ENCODE measurements at places on chromosomes 6 and 20.

- DNase-seq: no peak
Measured at GRCh38 chr6:75233092-75233615, 10.4 kb downstream of the COX7A2 start.

GRCh38 chr20:7113577-7114466 is 346.3 kb downstream of the BMP2 start:
- DNase-seq: no peak

DNA sequence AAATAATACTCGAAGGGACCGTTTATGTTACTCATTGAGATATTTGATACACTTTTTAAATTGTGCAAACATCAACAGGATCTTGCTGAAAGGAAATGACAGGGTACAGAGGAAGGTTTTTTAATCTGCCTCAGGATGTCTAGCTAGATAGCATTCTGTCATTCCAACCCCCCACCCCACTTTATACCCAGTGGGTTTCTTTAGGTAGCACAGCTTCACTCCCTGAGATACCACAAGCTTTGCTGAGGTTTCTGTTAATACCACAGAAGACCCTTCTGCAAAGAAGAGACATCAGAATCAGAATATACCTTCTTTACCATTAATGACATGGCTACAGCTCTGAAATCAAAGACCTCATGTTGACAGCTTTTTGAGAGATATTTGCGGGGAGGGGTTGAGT is 1.3 kb downstream of the PHACTR2 start:
- no peak for DNase-seq

DNA sequence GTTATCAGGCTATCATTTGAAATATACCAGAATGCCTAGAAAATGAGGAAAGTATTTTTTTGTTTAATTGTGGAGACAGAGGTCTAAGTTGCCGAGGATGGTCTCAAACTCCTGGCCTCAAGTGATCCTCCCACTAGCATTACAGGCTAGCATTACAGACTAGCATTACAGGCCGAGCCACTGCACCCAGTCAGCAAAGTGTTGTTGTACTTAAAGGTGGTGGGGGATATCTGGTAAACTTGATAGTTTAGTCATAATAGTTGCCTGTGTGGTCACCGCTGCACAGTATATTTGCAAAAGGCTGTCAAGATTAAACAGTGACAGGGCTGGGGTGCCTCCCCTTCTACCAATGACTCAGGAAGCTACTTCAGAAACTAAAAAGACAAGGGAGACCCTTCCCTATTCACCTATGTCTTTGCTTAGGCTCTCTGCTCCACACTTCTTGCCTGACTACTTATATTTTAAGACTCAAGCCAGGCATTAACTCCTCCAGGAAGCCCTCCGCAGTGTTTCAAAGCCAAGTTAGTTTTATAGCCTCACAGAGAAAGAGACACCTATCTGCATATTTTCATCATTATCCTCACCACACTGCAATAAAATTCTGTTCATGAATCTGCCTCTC is 3.1 kb upstream of the AKIRIN2 start:
- DNase-seq: peak; percentile 63

DNA sequence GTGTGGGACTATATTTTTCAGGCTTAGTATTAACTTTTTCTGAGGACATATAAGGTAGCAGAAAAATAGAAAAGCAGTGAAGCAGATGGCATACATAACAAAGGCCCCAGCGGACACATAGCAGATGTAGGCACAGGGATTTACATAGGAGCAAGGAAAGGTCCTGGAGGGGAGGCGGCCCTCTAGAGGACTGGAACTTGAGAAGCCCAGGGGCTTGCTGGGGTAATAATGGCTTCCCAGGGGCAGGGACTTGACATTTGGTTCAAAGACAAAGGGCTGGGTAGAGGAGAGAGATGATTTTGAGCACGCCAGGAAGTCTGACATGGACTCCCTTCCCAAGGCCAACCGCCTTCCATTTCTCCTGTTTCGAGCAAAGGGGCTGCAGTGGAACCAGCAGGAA is 31.7 kb upstream of the OSTM1 start:
- DNase-seq: no peak

GRCh38 chr6:113978084-113978675 is 7.2 kb upstream of the HDAC2 start:
- no peak for DNase-seq

- no peak for DNase-seq
Measured at GRCh38 chr20:22984606-22985005, 50.5 kb upstream of the SSTR4 start.

DNA sequence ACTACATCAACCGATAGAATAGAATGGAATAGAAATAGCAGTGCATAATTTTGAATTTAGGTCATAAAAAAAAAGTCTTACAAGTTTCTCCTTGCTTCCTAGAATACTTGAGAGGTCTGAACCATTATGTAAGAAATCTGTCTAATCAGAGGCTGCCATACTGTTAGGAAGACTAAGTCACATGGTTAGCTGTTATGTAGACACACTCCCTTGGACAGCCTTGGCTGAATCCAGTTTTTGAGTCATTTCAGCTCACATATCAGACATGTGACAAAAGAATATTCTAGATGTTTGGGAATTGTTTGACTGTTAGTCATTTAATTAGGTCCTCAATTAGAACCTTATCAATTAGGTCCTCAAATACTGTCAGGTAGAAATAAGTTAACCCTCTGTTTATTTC is 1601.4 kb downstream of the GRIK2 start:
- no peak for DNase-seq

GRCh38 chr6:55388211-55388610 is 60.9 kb downstream of the GFRAL start:
- no peak for DNase-seq

DNA sequence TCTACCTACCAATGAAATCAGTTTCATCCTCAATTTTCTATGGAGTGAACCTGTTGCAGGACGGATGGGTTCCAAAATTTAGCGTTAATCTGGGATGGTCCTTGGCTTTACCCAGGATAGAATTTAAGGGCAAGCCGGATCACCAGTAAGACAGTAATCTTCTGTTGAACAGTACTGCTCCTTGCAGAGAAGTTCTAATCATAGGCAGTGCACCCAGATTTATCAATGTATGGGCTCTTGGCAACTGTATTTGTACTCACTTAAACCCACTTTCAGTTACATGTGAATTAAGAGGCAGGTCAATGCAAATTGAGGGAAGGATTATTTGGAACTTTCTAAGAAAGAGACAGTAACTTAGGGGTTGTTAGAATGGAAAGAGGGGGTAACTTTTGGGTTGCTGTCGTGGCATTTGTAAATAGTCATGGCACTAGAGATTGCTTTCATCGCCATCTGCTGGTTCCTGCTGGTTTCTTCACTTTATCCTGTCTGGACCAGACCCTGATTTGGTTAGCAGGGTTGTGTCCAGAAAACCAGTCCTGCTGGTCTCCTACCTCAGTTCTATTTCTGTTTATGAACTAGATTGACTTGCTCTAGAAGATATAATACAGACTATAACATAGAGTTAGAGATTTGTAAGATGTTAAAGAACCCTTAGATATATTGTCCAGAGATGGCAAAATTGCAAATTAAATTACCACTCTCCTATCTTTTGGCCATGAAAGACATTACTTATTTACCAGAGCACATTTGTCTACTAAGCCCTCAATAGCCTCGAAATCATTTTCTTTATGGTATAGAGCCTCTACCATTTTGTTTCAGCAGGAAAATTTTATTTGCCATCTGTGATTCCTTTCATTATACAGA is 646.3 kb downstream of the UTRN start:
- DNase-seq: peak; percentile 47

DNA sequence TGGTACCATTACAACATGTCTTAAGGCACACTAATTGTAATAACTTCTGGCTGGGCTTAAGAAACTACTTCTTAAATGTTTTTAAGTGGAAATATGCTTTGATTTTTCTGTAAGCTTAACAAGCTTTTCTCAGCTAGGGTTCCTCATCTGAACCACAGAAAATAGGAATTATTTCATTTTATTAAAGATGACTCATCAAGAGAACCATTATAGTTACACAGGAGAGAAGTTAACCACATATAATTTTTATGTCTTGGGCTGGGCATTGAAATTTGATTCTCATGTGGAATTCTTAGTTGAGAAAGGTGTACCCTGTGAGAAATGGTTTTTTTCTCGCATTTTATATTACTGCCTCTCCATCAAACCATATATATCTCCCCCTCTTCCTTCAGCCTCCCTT is 75.1 kb downstream of the QKI start:
- DNase-seq: no peak

DNA sequence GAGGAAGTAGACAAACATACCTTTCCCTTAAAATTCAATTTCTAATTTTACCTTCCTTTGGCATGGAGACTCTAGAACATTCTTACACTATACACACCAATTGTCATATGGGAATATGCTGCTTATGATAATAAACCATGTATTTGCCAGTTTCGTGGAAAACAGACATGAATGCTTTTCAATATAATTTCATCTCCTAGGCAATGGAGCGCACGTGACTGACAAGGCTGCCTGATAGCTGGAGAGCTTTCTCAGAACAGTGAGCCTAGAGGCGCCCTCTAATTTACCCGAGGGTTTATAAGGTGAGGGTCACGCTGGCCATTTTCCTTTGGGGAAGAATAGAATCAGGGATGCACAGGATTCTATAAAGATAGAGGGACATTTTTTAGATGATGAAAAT is 56.5 kb downstream of the PRR18 start:
- DNase-seq: no peak

DNA sequence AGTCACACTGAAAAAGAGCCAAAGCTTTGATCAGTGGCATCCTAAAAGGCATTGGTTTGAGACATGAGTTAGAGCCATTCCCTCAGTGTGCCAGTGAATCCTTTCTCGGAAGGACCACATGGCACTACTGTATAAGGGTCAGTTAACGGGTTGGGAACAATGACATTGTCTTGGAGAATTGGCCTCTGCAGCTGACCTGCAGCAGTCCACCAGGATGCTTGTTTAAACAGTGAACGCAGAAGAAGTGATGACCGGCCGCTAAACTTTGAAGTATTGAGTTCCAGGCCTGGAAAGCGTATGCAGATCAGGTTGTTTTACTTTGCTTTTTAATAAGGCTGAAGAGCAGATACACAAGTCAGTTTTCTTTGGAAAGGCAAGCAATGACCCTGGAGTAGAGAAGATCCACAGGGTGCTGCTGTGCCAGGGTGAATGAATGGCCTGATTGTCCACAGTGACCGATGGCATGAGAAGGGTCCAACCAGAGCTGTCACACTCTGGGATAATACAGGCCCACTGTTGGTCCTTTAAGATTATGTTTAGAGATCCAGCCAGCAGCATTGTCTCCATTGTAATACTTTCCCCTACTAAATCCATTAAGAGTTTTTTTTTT is 57.8 kb downstream of the GMPR start:
- no peak for DNase-seq

DNA sequence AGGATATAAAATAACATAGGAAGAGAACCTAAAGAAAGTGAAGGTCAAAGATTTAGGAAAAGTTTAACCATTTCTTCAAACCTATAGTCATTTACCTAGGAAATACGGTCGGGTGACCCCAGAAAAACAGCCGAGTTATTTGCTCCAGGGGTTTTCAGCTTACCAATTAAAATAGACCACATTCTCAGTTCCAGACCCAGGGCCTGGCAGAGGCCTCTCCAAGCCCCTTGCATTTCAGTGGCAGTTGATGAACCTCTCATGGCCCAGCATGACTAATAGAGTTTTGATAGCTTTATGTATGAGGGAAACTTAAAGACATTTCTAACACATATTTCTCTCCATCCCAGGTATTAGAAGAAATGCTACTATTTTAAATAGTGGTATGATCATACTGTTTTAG is 113.5 kb downstream of the OGFRL1 start:
- DNase-seq: no peak

GRCh38 chr6:88349511-88349910 is 183.4 kb upstream of the CNR1 start:
- no peak for DNase-seq

GRCh38 chr6:118280210-118280609 is 267.9 kb upstream of the PLN start:
- DNase-seq: no peak

DNA sequence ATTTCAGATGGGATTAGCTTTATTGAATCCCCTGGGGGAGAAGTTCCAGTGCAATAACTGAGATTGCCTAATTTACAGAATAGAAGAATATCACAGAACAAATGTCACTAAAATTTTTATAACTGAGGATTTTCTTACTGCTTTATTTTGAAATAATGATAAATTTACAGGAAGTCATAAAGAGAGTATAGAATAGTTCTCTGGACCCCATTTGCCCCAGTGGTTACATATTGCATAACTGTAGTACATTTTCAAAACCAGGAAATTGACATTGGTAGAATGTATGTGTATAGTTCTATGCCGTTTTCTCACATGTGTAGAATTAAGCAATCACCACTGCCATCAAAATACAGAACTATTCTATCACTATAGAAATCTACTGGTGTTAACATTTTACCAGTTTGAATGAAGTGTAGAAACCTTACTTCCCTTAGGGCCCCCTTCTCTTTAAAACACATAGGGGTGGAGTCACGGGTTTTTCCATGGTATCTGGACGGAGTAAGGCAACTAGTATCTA is 18.3 kb downstream of the KIF6 start:
- DNase-seq: no peak
